Esophagus muscularis mucosa (tissue), 4 donors: ENCODE measurements at places on chromosomes 6 and 20. TPM values are rescaled to one million over a fixed set of nuclear protein-coding genes. Genes with fewer than 3 reads are reported as not detected.

Gene PPIL6
- 6.6 TPM for total RNA-seq

Gene MYCT1
- 7.5 TPM for total RNA-seq

Gene C6orf118
- not detected for total RNA-seq

Gene MLN
- total RNA-seq = not detected

Gene SIRPB1
- 4.0 TPM for total RNA-seq

Gene SNTA1
- total RNA-seq = 24.1 TPM

DNA sequence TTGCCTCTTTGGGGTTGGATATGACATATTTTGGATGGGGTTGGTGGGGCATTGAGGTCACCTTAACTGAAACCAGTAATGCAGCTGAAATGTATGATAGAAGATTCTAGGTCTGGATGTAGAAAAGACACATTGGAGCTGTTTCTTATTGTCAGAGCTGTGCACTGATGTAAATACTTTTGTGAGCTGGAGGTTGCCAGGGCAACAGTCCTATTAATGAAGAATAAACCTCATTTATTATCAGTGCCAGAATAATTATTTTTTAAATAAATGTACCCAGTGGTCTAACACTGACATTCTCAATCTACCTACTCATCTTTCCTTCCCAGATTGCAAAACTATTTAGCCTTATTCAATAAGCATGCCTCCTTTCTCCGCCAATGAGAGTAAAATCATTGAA, 57.0 kb downstream of the CAP2 start:
- DNase-seq = no peak

DNA sequence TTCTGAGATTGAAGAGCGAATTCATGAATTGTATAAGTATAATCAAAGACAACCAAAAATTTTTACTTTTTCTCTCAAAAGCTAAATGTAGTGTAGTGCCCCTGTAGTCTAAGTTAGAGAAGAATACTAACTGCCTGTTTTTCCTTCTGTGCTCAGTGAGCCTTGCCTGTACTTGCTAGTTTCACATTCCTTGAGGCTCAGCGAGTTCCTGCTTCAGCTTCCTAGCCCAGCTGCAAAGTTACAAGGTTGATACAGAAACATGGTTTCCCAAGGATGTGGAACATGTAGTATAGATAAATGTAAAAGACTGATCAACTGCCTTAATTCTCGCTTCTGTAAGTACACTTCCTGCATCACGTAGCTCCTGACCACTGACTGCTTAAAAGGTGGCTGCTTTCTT, 33.1 kb upstream of the SEC63 start:
- DNase-seq = no peak

DNA sequence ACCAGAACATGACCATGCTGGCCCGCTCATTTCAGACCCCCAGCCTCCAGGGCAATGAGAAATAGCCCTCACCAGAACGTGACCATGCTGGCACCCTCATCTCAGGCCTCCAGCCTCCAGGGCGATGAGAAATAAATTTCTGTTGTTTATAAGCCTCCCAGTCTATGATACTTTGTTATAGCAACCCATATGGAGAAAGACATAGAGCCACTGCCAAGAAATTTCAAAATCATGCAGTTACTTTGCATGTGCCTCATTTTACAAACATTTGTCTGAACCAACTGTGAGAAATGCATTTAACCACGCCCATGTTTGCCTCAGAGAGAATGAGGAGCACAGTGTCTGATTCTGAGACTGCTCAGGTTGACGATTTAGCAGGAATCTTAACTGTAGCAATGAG, 15.5 kb downstream of the CYP39A1 start:
- DNase-seq = no peak

GRCh38 chr6:157552820-157553485, 172.0 kb downstream of the ZDHHC14 start:
- no peak for DNase-seq

DNA sequence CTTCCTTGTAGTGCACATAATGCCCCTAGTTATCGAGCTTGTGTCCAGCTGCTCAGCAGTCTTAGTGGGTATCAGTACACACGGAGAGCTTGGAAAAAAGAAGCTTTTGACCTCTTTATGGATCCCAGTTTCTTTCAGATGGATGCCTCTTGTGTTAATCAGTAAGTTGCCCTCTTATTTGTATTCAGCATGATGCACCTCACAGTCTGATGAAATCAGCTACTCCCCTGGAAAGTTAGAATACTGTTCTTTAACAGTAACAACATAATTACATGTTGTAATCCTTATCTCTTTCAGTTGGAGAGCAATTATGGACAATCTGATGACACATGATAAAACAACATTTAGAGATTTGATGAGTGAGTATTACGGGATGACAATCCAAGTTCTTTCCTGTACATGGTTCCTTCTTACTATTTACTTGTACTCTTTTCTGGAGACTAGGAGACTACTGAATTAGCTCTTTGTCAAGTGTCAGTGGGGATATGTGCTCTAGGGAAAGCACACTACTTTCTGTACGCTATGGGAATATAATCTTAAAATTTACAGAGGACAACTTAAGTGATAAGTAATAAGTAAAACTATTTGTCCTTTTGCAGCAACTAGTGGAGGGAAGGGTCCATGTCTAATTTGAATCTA, 39.1 kb downstream of the PGM3 start:
- no peak for DNase-seq

DNA sequence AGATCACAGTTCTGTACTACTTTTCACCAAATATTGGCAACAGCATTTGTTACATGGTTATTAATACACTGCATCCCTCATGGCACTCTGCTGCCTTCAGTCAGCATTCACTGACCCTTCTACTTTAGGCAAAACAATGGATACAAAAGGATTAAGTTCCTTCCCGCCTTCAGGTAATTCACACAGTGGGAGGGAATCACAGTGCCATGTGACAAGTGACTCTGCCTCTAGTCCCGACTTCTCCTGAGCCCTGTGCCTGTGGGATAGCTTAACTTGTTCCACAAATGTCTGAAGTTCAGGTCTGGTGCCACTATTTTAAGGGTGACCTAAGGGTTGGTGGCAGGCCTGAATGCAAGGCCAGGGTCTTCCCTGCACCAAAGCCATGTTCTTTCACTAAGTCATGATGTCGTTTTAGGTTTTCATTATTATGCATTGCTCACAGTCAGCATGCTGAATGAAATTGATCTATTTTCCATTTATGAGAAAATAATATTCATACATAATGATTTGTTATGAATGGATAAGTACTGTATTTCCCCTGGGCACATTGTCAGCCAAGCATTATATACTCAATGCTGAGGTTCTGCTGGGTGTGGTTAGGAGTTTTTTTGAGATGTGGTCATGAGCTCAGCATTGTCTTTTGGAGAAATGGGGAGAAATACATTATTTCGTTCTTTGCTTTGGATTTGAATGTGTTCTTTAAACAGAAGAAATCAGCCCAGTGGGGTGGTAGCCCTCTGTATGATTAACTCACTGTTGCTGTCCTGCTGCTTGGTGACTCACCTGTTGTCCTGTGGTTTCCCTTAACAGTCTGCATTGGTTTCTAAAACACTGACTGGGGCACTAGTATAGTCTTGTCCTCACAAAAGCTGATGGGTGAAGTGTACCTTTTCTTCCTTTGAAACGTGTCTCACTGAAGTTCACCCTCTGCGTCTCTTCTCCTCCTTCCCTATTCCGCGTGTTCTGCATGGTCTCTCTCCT, 66.4 kb downstream of the AFDN start:
- DNase-seq = no peak

GRCh38 chr6:38631186-38631783, 8.4 kb downstream of the BTBD9 start:
- DNase-seq = no peak

DNA sequence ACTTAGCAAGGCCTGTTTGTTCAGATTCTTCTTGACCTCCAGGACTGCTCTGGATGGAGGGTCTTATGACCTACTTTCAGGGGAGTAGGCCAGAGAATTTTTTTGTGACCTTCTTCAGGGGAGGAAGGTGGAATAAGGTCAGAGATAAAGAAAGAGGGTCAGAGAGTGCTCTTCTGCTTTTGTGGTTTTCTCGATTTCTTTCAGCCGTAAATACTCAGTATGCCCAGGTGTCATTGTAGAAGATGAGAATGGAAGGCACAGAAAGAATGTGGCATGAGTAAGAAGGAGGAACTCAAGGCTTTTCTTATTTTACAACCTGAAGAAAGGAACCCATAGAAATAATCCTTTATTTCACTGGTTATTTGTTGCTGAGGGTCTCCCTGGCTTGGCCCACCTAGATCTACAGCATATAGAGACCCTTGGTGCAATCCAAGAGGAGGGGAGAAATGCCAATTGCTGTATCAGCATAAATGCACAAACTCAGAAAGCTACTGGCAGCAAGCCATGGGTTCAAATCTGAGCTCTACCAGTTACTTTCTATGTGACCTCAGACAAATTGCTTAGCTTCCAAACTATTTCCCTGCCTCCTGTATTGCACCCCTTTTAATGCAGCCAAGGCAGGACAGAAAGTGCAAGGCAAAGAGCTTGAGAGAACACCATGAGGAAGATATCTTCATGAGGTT, 68.0 kb downstream of the OLIG3 start:
- DNase-seq = no peak

DNA sequence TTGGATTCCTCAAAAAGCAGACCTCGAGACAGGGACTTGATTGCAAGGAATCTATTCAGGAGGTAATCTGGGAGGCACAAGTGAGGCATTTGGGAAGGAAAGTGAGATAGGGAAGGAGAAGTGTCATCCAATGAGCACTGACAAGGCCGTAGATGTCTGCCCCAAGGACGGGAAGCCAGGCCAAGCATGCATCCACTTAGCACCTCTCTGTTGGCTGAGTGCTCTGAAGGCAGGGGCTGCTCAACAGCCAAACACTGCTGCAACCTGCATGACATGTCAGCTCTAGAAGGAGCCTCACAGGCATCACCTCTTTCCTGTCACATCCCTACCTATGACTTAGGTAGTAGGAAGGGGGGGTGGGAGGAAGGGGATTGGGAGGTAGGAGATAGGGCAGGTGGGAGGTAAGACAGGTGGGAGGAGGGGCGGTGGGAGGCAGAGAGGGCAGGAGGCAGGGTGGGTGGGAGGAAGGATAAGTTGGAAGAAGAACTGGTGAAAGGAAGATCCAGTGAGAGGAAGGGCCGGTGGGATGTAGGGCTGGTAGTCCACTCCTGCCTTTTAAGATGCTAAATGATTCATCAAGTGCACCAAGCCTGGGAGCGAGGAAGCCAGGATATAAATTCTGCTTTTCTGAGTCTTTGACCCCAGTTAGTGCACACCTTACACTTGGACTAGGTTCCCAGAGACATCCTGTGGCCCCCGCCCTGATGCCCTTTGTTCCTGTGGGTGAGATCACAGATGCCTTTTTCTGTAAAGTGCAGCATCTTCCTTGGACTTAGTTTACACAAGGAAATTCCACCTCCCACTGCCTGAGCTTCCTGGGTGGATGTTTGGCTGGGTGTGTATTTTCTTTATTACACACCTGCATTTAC, 83.8 kb upstream of the NXT1 start:
- DNase-seq = no peak

DNA sequence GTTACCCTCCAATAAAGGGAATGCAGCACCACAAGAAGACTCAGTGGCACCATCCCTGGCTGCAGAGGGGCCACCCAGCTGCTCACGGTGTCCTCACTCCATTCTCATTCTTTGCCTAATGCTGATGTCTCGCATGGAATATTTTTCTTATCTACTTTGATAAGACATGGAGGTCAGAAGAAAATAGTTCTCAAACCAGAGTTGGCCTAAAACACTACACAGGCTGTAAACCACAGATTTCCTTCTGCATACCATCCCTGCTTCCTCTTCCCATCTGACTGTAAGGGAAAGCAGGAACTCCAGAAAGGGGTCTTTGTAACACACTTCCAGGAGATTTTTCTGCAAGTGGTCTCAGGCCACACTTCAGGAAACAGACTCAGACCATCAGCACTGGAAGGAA, 43.1 kb upstream of the CD93 start:
- no peak for DNase-seq

DNA sequence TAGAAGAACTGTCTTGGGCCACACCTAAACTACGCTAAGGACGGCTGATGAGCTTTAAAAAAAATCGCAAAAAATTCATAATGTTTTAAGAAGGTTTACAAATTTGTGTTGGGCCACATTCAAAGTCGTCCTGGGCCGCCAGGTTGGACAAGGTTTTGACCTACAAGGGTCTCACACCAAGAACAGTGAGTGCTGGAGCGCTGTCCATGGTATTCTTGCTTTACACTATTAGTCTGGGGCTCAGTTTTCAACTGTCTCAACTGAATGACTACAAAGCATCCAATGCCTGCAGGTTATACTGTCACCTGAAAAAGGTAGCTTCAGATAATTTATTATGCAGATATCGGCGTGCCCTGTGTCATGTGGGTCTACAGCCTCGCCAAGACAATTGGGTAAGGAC, 3.7 kb upstream of the FAXC start:
- DNase-seq = no peak

DNA sequence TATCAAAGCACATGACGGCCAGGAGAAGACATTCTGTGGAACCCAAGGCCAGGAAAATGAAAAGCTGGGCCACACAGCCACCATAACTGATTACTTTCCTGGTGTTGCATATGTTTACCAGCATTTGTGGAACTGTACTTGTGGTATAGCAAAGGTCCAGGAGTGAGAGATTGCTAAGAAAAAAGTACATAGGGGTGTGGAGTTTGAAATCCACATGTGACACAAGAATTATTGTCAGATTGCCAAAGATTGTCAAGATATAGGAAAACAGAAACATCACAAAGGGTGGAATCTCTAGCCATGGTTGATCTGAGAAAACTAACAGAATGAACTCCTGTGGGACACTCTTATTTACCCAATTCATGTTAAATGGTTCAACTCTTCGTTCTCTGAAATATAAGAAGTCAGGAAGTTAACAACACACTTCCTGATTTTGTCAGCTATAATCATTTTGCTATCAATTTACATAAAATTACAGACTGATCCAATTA, at the start of gene OR2B2:
TSS of gene OR2B2 (minus strand) at position 441 of the 491 bp plus-strand sequence. CDS start at position 364, 77 bp downstream.
- no peak for DNase-seq

GRCh38 chr20:36004045-36004444, 35.7 kb downstream of the CNBD2 start:
- no peak for DNase-seq

DNA sequence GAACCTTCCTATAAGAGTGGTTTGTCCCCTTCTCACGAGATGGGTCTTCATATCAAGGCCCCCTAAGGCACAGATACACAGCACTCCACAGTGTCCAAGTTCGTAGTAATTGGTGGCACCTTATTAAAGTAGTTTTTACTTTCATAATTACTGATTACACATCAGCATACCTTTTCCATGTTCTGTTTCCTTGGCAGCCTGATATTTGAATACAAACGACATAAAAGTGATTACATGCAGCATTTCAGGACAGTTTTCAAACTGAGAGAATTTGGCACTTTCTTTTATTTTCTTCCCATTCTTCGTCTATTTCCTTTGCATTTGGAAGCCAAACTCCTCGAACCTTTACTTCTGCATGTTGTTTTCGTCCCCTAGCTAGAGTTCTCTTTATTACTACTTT, 139.7 kb downstream of the MTHFD1L start:
- no peak for DNase-seq

DNA sequence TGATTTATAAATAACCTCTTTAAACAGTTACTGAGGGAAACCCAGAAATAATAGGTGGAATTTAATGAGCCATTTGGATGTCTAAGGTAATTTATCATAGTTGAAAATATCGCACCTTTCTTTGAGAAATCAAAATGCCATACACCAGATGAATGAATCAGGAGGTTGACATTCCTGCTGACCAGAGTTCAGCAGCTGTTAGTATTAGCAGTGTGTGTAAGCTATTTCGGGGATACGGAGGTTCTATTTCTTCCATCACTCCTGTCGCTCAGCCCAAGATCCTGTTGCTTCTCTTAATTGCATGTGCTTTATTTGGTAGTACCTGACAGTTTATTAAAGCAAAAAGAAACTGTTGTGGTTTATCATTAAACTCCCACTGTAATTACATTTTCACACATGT, 67.1 kb downstream of the HDGFL1 start:
- DNase-seq = no peak

- DNase-seq = no peak
Measured at GRCh38 chr20:56589633-56590032, 39.5 kb upstream of the TFAP2C start.

GRCh38 chr20:31839782-31840487, 5.5 kb downstream of the FOXS1 start:
- no peak for DNase-seq
